T-helper 17 cell (primary cell): ENCODE measurements at places on chromosomes 16 and 17. TPM values are rescaled to one million over a fixed set of nuclear protein-coding genes. Genes with fewer than 3 reads are reported as not detected.

- H3K36me3 ChIP-seq = peaks cover 3% of the 10 kb centered on the region
- no peak for DNase-seq
- H3K27ac ChIP-seq = peak overlapping the region; percentile 45
Measured at GRCh38 chr17:48791128-48792032, 25.6 kb downstream of the TTLL6 start.

Gene ABCA5
- total RNA-seq = 38.6 TPM

Gene TMEM114
- total RNA-seq = not detected

GRCh38 chr17:43966276-43966675 lies 12.5 kb upstream of the PYY start:
- DNase-seq = no peak
- no peak overlapping the region for H3K27ac ChIP-seq
- peaks cover 45% of the 10 kb centered on the region for H3K27me3 ChIP-seq
- peaks cover 4% of the 10 kb centered on the region for H3K36me3 ChIP-seq
- no peak overlapping the region for H3K4me3 ChIP-seq

GRCh38 chr17:81084680-81085419 lies 49.9 kb downstream of the BAIAP2 start:
- H3K27me3 ChIP-seq = no peaks in the 10 kb centered on the region
- H3K4me3 ChIP-seq = no peak overlapping the region
- no peak overlapping the region for H3K27ac ChIP-seq

- no peaks in the 10 kb centered on the region for H3K36me3 ChIP-seq
- peaks cover 27% of the 10 kb centered on the region for H3K27me3 ChIP-seq
- no peak overlapping the region for H3K27ac ChIP-seq
- H3K4me1 ChIP-seq = no peaks in the 10 kb centered on the region
- DNase-seq = no peak
Measured at GRCh38 chr16:75860326-75861053, 134.2 kb upstream of the CPHXL start.

- no peak overlapping the region for H3K27ac ChIP-seq
- H3K4me1 ChIP-seq = no peaks in the 10 kb centered on the region
- H3K4me3 ChIP-seq = no peak overlapping the region
- peaks cover 18% of the 10 kb centered on the region for H3K27me3 ChIP-seq
Measured at GRCh38 chr17:70629902-70630301, 460.6 kb downstream of the KCNJ2 start.

Gene PSMC3IP
- total RNA-seq = 2.6 TPM

Gene CBLN1
- not detected for total RNA-seq

- no peaks in the 10 kb centered on the region for H3K36me3 ChIP-seq
- DNase-seq = no peak
- H3K4me3 ChIP-seq = no peak overlapping the region
- H3K27ac ChIP-seq = no peak overlapping the region
Measured at GRCh38 chr17:44795928-44796327, 34.2 kb downstream of the GJC1 start.

GRCh38 chr17:78204387-78205123 lies 9.5 kb upstream of the BIRC5 start:
- H3K4me3 ChIP-seq = no peak overlapping the region
- H3K36me3 ChIP-seq = no peaks in the 10 kb centered on the region
- DNase-seq = no peak

GRCh38 chr16:3467182-3467581 lies 23.7 kb downstream of the NAA60 start:
- H3K27me3 ChIP-seq = no peaks in the 10 kb centered on the region
- DNase-seq = no peak
- peak overlapping the region; percentile 78 for H3K27ac ChIP-seq
- H3K4me3 ChIP-seq = peak overlapping the region; percentile 21

- H3K27ac ChIP-seq = no peak within 1 kb of the TSS
- peak within 1 kb of the TSS; percentile 65 for H3K4me3 ChIP-seq
- DNase-seq = no peak
- no peaks in the 10 kb centered on the region for H3K36me3 ChIP-seq
- peaks cover 29% of the 10 kb centered on the region for H3K27me3 ChIP-seq
Measured at GRCh38 chr16:2196162-2196980, at the start of gene CASKIN1. TSS of gene CASKIN1 (minus strand) at chr16:2196605. CDS start at chr16:2196432, 173 bp downstream.

Gene FZD2
- total RNA-seq = 0.22 TPM

- peaks cover 51% of the 10 kb centered on the region for H3K27me3 ChIP-seq
- H3K27ac ChIP-seq = no peak overlapping the region
- DNase-seq = no peak
- H3K36me3 ChIP-seq = peaks cover 7% of the 10 kb centered on the region
- no peaks in the 10 kb centered on the region for H3K4me1 ChIP-seq
Measured at GRCh38 chr17:74663561-74663960, 40.0 kb upstream of the CD300E start.

- no peaks in the 10 kb centered on the region for H3K36me3 ChIP-seq
- no peaks in the 10 kb centered on the region for H3K27me3 ChIP-seq
- DNase-seq = no peak
- no peak overlapping the region for H3K27ac ChIP-seq
- H3K4me3 ChIP-seq = no peak overlapping the region
Measured at GRCh38 chr16:59148056-59148768, 414.1 kb upstream of the GOT2 start.

Gene TNFRSF17
- total RNA-seq = 0.45 TPM

DNA sequence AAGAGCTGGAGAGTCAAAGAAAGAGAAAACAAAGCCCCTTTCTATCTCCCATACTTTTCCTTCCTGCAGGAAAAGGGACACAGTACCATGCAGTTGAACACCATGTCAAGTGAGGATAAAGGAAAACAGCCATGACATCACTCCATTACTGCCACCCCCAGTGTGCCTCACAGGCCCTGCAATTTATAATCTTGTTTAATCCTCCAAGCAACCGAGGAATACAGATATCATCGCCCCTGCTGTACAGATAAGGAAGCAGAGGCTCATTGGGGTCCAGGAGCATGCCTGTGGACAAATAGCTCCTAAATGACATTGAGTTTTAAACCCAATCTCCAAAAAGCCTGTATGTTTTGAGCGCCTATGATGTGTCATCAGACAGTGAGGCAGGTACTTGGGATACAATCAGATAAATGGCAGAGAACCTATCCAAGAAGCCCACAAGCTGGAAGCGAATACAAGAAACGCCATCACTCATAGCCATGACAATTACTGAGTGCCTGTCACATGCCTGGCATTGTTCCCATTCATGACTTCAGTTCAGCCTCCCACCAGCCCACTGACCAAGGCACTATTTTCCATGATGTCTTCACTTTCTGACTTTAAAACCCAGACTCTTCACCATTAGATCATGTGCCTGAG lies 45.5 kb downstream of the CPPED1 start:
- no peak overlapping the region for H3K4me3 ChIP-seq
- peaks cover 5% of the 10 kb centered on the region for H3K4me1 ChIP-seq
- H3K27ac ChIP-seq = no peak overlapping the region
- no peaks in the 10 kb centered on the region for H3K27me3 ChIP-seq
- DNase-seq = no peak

Gene PPM1E
- total RNA-seq = not detected

GRCh38 chr17:6919158-6919557 lies 76.7 kb upstream of the ALOX12 start:
- DNase-seq = no peak
- H3K27me3 ChIP-seq = peaks cover 15% of the 10 kb centered on the region
- no peak overlapping the region for H3K4me3 ChIP-seq

GRCh38 chr17:82215095-82215971 lies 2.7 kb upstream of the CCDC57 start:
- DNase-seq = no peak
- H3K36me3 ChIP-seq = no peaks in the 10 kb centered on the region
- H3K27me3 ChIP-seq = no peaks in the 10 kb centered on the region
- peaks cover 18% of the 10 kb centered on the region for H3K4me1 ChIP-seq
- H3K27ac ChIP-seq = peak overlapping the region; percentile 92

- H3K27ac ChIP-seq = no peak overlapping the region
- no peak for DNase-seq
- peaks cover under 1% of the 10 kb centered on the region for H3K27me3 ChIP-seq
- peaks cover 12% of the 10 kb centered on the region for H3K4me1 ChIP-seq
- no peaks in the 10 kb centered on the region for H3K36me3 ChIP-seq
Measured at GRCh38 chr17:48549281-48549630, 4.3 kb upstream of the HOXB2 start.

DNA sequence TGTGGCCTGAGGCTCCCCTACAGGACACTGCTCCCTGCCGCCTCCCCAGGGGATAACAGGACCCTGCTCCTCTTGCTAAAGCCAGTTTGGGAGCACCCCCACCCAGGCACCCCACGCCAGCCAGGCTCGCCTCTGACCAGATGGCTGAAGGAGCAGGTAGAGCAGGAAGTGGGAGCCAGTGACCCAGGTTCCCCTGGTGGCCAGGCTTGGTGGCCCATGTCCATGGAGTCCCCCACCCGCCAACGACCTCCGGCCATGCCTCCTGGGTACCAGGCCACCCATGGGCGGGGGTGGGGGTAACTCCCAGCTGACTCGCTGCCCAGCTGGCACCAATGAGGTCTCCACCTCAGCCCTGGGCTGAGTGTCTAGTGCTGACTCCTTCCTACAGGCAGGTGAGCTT lies 10.0 kb downstream of the BCAR1 start:
- no peaks in the 10 kb centered on the region for H3K27me3 ChIP-seq
- no peaks in the 10 kb centered on the region for H3K36me3 ChIP-seq
- peaks cover 13% of the 10 kb centered on the region for H3K4me1 ChIP-seq
- DNase-seq = no peak

GRCh38 chr17:54867634-54868033 lies 33.0 kb upstream of the TOM1L1 start:
- no peak overlapping the region for H3K27ac ChIP-seq
- H3K36me3 ChIP-seq = no peaks in the 10 kb centered on the region
- DNase-seq = no peak
- H3K4me3 ChIP-seq = no peak overlapping the region
- peaks cover 50% of the 10 kb centered on the region for H3K27me3 ChIP-seq

GRCh38 chr16:26269673-26270072 lies 577.9 kb downstream of the HS3ST4 start:
- no peaks in the 10 kb centered on the region for H3K36me3 ChIP-seq
- H3K4me3 ChIP-seq = no peak overlapping the region
- no peak overlapping the region for H3K27ac ChIP-seq
- peaks cover 3% of the 10 kb centered on the region for H3K4me1 ChIP-seq
- no peaks in the 10 kb centered on the region for H3K27me3 ChIP-seq

DNA sequence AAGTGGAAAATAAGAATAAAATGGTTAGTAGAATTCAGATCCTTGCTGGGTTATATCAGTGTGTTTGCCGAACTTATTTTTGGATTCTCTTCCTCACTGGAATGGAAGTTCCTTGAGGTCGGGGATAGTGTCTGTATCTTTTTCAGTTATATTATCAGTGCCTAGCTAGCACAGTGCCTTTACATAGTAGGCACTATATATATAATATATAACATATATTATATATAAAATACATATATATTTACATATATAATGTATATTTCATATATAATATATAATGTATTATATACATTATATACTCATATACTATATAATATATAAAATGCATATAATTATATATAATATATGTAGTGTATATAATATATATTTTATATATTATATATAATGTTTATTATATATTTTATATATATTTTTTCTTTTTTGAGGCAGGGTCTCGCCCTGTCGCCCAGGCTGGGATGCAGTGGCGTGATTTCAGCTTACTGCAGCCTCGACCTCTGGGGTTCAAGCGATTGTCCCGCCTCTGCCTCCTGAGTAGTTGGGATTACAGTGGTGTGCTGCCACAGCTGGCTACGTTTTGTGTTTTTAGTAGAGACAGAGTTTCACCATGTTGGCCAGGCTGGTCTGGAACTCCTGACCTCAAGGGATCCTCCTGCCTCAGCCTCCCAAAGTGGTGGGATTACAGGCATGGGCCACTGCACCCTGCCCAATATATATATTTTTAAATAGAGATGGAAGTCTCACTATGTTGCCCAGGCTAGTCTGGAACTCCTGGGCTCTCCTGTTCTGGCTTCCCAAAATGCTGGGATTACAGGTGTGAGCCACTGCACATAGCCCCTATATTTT lies 3.2 kb downstream of the NFATC3 start:
- no peak for DNase-seq
- peak overlapping the region; percentile 89 for H3K4me3 ChIP-seq
- H3K27ac ChIP-seq = peak overlapping the region; percentile 96
- H3K36me3 ChIP-seq = peaks cover 2% of the 10 kb centered on the region
- H3K4me1 ChIP-seq = peaks cover 53% of the 10 kb centered on the region

Gene FDXR
- total RNA-seq = 8.7 TPM

GRCh38 chr16:77820340-77820739 lies 32.0 kb downstream of the VAT1L start:
- no peak for DNase-seq
- no peaks in the 10 kb centered on the region for H3K4me1 ChIP-seq
- H3K27ac ChIP-seq = no peak overlapping the region
- H3K36me3 ChIP-seq = no peaks in the 10 kb centered on the region
- H3K27me3 ChIP-seq = peaks cover 62% of the 10 kb centered on the region
- no peak overlapping the region for H3K4me3 ChIP-seq

Gene GPR142
- not detected for total RNA-seq

- H3K27ac ChIP-seq = peak overlapping the region; percentile 97
- peaks cover 55% of the 10 kb centered on the region for H3K4me1 ChIP-seq
- peaks cover 5% of the 10 kb centered on the region for H3K36me3 ChIP-seq
- H3K4me3 ChIP-seq = peak overlapping the region; percentile 100
Measured at GRCh38 chr16:23836404-23837311, 875 bp downstream of the PRKCB start.

DNA sequence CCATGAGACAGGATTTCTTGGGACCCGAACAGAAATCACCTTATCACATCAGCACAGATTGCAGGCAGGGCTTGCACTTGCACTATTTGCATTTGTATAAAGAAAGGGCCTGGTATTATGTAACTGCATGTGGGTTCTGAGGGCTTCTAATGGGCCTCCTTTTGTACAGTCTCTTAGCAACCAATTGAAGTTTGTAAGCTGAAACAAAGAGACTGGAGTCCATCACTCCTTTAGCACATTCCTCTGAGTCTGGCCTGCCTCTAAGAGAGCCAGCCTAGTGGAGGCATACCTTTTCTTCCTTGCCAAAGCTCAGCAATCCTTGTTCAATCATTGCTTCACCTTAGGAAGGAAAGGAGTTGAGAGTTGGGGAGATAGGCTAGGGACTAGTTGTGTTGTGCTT lies 387.1 kb downstream of the XYLT1 start:
- no peaks in the 10 kb centered on the region for H3K4me1 ChIP-seq
- H3K4me3 ChIP-seq = no peak overlapping the region
- H3K36me3 ChIP-seq = no peaks in the 10 kb centered on the region
- no peak overlapping the region for H3K27ac ChIP-seq
- no peaks in the 10 kb centered on the region for H3K27me3 ChIP-seq
- DNase-seq = no peak

Gene CA5A
- total RNA-seq = not detected

GRCh38 chr16:31348579-31348978 lies 6.4 kb upstream of the ITGAX start:
- no peak overlapping the region for H3K27ac ChIP-seq
- peaks cover 6% of the 10 kb centered on the region for H3K36me3 ChIP-seq
- no peak for DNase-seq

- H3K36me3 ChIP-seq = no peaks in the 10 kb centered on the region
- no peak overlapping the region for H3K4me3 ChIP-seq
Measured at GRCh38 chr16:66905633-66906539, 12.8 kb downstream of the CDH16 start.

Gene PDILT
- not detected for total RNA-seq
